Kidney tubule cell (primary cell): ENCODE measurements at places on chromosomes 7 and 10.

DNA sequence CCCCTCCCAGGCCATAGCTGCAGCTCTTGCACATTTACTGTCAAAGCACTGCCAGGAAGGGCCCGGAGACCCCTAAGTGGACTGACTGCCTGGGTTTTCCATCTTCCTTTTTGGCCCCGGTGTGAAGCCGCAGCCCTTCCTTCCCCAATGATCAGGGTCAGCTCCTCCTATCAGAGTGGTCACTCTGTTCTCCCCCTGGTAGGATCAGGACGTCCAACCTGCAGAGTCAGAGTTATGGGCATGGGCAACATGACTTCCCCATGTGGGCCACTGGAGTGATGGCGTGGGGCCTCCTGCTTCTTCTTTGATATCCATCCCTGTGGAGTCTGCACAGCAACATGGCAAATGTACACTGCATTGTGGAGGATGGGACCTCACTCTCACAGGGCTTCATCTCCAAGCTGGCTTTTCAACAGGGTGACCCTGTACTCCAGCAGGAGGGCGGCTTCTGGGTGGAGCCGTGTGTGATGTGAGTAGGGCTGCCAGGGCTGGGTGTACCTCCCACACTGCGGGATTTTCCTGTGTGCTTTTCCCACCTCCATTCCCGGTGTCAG, 6.4 kb upstream of the RAMP3 start:
- no peak for DNase-seq

DNA sequence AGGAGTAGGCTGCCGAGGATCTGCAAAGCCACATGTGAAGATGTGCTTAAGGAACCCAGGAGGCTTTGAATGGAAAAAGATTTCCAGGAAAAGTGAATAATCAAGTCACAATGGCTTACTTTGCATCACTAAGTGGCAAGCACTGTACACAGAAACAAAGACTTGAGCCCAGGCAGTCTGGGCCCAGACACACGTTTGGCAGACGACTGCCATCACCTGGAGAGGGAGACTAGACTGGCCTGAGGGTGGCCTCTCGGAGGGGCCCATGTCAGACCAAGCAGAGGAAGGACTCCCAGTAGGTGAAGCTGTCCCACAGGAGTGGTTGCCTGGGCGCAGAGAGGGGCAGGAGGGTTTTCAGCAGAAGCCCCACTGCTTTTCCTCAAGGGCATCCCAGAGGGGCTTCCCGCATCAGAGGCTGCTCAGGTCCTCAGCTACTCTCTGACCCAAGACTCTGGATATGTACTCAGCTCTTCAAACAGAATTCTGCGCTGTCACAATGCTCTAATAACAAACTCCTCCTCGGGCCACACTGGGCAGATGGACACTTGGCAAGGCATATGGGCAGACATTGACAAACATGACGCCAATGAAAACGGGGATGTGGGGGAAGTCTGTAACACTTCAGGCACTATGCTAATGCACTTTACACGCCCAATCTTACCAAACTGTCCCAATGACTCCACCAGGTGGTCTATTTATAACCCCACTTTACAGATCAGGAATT, 27.9 kb upstream of the FRAT2 start:
- DNase-seq = no peak

DNA sequence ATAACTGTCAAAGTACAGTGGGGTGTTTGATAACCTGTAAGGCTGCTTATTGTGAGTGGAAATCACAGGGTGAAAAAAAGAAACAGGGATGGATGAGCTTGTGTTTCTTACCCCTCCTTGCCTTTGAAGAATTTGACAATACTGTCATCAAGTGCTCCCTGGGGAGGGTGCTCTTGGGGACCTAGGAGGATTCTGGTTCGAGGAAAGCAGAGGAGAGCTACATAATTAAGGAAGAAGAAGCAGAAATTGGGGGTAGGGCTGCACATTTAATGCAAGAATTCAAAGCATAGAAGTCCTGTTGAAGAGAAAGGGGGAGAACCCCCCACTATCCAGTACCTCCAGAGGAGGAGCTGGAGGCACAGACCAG, 208.1 kb upstream of the PHYHIPL start:
- DNase-seq = no peak

DNA sequence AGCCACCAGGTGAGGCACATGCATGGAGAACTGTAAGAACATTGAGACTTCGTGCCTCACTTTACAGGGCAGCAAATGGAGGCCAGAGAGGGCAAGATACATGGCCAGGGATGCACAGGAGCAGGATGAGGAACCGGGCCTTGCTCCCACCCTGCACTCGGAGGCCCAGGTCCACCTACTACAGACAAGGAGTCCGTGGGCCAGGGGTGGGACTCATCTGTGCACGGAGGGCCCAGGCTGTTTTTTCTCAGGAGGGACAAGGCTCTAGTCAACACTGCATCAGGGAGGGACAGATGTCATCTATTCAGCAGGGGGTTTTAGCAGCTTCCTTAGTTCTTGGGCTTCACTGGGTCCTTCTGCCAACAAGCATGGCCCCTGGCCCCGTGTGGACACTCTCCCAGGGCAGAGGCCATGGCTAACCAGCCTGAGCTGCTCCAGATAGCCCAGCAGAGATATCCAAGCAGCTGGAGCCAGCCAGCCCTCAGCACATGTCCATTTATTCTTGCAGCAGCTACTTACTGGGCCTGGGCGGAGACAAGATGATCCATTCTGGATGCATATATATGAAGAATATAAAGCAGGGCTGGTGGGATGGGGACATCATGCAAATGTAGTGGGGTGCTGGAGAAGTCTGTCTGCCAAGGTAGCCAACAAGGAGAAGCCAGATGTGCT, 134.5 kb upstream of the RET start:
- DNase-seq = no peak

- no peak for DNase-seq
These were observed 652.1 kb downstream of the SUGCT start for GRCh38 chr7:40786909-40787308.

DNA sequence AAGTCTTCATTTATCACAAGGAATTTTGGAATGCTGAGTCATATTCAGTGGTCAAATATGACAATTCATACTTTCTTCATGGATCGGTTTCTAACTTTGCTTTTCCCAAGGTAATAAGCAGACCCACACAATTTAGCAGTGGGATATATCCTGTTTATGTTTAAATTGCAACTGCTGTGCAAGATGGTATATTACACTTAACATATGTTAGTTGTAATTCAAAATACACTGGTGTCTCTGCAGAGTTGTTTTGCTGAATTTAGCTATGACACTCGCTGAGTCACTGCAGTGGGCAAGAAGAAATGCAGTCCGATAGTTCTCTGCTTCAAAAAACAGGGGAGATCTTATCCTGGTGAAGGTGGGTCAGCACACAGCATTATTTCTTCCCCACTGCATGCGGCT, 194.8 kb upstream of the PTN start:
- DNase-seq = peak; percentile 30

DNA sequence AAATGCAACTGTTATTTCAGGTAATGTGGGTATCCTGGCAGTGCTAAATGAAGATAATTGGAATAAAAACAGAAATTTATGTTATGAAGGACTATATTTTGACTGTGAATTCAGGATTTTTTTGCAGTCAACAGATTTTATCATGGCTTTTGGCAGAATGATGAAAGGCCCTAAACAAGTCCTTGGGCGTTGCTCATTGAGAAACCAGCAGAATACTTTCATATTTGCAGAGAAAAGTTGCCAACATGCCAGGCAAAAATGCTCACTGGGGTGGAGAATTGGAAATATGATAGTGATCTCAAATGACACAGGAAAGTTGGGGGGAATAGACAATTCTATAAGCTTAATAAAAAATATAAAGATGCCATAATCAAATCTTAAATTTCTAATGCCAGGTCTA, 121.1 kb downstream of the GPR85 start:
- no peak for DNase-seq

DNA sequence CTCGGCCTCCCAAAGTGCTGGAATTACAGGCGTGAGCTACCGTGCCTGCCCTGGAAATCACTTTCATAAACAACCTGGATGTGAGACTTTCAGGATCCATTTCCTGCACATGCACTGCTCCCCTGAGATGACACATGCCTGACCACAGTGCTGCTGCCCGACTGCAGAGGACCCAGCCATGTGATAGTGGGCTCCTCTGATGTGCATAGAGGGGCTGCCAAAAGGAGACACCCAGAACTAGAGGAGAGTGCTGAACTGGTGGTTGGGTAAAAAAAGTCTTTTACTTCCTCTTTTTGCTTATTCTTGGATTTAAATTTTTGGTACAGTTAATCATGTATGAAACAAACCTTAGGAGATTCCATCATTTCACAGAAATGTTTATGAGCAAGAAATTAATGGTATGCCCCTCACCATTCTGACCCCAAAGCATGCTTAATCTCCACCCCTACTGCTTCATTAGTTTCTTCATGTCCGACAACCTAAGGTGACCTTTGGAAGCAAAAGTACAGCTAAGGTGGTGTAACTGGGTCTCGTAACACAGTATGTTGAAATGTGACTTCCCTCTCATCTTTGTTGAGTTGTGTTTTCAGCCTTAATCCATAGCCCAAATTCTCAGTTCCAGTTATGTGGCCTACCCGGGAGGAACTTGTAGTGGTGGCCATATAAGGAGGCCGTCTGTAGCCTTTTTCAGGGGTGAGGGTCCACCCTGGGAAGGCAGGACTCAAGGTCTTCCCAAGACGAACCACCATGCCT, 111.1 kb downstream of the RNF216 start:
- no peak for DNase-seq

GRCh38 chr10:81820418-81820817, 54.6 kb upstream of the NRG3 start:
- peak; percentile 56 for DNase-seq

GRCh38 chr10:789831-790701, 100.6 kb upstream of the DIP2C start:
- no peak for DNase-seq

GRCh38 chr7:32639122-32639521, 143.8 kb downstream of the AVL9 start:
- DNase-seq = no peak

- no peak for DNase-seq
These were observed 54.9 kb downstream of the LRGUK start for GRCh38 chr7:134182078-134182477.

DNA sequence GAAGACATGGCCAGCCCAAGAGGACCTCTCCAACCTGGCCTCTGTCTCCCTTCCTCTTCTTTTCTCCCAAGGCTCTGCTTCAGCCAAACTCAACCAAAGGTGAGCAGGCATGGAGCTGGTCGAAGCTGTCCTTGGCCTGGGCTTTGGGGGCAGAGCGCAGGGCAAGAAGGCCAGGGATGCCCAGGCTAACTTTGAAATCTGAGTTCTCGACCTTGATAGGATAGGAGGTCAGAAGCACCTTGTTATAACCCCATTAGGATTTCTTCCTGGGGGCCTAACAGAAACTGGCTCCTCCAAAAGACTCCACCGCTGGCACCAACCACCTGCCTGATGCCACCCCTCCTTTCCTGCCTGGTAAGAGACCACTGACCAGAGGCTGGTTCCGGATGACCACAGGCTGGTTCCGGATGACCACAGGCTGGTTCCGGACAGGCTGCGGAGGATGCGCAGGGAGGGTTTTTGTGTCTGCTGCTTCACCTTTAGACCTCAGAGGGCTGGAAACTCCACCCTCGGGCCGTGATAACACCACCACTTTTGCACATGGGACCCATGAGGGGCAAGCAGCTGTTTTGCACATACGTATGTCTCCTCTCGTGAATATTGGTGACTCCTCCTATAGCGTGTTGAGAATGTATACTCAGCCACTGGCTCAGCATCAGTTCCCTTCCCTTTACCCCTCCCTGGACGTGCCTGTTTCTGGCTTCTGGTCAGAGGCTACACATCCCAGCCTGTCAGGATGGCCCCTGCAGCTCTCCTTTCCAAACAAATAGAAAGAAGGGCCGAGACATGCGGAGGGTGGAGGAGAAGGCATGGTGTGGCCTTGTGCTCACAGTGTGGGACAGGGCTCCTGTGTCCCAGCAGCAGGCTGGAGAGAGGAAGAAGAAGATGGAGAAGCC, 140.1 kb downstream of the DNAJB6 start:
- no peak for DNase-seq

DNA sequence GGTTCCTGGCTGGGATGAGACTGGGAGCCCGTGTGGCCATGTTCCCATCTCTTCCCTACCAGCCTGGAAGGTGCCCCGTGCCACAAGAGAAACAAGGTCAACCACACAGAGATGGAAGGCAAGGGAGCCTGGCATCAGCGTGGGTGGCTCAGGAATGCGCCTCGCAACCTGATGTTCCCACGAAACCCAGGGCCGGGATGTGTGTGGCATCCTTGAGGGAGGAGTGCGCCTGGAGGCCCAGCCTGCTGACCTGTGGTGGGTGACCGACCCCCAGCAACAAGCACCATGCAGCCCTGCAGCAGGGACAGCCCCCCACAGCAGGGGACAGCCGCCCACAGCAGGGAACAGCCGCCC, 267.2 kb downstream of the ELFN1 start:
- DNase-seq = no peak

- DNase-seq = peak; percentile 72
These were observed 2.2 kb downstream of the NPM3 start for GRCh38 chr10:101780818-101781654.

GRCh38 chr10:79926037-79926436, 22.9 kb downstream of the SFTPD start:
- no peak for DNase-seq

GRCh38 chr7:156731651-156732050, 91.1 kb downstream of the RNF32 start:
- no peak for DNase-seq

DNA sequence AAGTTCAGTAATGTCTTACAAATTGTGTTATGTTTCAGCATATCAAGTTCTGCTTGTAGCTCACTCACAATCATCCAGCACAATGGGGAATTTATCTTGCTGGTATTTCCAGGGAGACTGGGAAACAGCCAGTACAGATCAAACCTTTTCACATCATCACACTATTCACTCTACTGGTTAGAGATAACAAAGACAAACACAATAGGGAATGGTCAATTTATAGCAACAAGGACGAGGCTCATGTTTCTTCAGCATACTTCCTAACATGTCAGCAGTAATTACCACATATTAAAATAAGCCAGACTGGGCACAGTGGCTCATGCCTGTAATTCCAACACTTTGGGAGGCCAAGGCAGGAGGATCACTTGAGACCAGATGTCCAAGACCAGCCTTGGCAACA, 38.3 kb downstream of the TOMM7 start:
- DNase-seq = no peak

GRCh38 chr10:89502549-89502948, 32.8 kb downstream of the SLC16A12 start:
- DNase-seq = no peak

- no peak for DNase-seq
These were observed 415.1 kb downstream of the INHBA start for GRCh38 chr7:41287559-41288335.

DNA sequence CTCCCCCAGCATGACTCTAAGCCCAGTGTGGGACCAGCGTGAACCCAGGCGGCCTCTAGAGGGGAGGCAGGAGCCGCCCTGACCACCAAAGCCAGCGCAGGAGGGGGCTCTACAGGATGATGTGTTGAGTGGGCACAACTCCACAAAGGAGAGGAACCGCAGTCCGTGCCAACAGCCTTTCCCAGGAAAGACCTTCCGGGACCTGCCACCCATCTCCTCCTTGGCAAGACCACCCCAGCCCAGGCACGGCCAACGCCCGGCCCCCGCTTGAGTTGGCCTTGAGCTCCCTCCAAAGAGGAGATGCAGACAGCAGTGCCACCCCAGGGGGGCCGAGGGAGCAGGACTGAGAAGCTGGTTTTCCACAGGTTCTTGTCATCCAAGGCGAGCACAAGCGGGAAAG, 38.9 kb downstream of the PTPRN2 start:
- DNase-seq = no peak

GRCh38 chr10:127952918-127953317, 46.0 kb downstream of the PTPRE start:
- no peak for DNase-seq
